HFFc6 (cell line): ENCODE measurements at places on chromosomes 13 and 19.

DNA sequence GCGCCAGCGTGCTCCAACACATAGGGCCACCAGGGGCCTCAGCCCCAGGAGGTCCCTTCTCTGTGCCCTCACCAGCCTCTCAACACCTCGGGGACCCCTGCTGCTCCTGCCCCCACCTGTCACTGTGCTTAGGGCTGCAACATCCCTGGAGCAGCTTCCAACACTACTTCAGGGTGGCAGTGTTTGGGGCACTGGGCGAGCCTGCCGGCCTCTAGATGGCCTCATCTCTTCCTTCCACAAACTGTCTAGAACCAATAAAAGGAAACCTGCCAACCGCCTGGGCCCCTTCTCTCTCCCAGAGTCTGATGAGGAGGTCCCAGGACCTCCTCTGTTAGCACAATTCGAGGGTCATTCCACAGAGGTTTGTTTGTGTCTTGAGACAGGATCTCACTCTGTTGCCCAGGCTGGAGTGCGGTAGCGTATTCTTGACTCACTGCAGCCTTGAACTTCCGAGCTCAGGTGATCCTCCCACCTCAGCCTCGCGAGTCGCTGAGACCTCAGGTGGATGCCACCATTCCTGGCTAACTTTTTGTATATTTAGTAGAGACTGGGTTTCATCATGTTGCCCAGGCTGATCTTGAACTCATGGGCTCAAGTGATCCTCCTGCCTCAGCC, 10.1 kb upstream of the SHD start:
- no peak for DNase-seq

DNA sequence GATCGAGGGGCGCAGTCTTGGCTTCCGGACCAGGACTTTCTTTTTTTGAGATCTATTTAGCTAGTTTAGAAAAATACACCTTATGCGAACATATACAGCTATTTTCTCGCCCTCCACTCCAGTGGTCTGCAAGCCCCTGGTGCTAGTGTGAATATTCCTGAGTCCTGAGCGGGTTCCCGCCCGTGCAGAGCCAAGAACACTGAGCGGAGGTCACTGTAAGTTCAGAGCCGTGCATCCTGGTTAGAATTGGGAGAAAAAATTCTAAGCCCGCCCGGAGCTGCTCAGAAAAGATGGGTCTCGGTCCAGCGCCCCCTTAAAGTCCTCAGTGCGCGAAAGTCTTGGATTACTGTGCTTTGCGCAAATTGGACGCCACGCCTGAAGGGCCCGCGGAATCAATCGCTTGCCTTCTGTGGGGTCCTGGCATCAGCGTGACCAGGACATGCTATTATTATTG, 117.7 kb downstream of the KCNRG start:
- DNase-seq, result no peak

GRCh38 chr19:45667620-45668341, at the start of gene GIPR:
Gene GIPR (plus strand): TSS chr19:45668221. CDS start chr19:45669521, 1,300 bp downstream.
- DNase-seq, result peak; percentile 53

GRCh38 chr13:110877737-110878258, 37.1 kb downstream of the ANKRD10 start:
- DNase-seq, result no peak

GRCh38 chr19:38095411-38096308, 128.4 kb downstream of the DPF1 start:
- DNase-seq, result peak; percentile 61

DNA sequence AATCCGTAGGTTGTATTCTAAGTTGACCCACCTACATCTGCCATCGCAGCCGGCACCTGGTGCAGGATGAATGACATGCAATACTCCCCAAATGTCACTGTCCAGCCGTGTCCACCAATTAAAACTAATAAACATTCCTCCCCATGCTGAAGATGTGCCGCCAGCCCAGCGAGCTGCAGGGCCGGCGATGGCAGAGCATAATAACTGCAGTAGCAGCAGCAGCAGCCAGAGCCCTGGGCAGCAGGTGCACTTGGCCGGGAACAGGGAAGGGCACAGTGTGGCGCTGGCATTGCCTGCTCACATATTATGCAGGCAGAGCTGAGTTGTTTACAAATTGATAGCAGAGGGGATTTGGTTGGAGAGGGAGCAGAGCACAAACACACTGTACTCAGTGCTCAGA, 754.9 kb downstream of the OLFM4 start:
- DNase-seq, result no peak

GRCh38 chr19:16890461-16891184, 1.8 kb downstream of the F2RL3 start:
- no peak for DNase-seq

DNA sequence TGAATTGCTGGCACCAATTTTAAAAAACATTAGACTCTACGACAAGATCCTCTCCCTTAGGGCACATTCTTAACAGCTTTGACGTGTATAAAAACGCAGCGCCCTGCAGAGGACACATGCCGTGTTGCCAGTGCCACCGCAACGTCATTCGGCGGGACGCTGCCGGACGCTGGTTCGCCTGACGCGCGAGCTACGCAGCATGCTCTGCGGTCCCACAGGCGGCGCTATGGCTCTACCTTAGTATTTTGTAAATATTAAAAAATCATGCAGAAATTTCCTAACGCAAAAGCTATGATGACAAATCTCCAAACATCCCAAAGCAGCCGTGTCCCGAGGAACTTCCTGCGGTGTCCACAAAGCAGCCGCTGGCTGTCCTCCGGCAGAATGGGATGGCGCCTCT, 4.2 kb upstream of the ADPRHL1 start:
- no peak for DNase-seq

DNA sequence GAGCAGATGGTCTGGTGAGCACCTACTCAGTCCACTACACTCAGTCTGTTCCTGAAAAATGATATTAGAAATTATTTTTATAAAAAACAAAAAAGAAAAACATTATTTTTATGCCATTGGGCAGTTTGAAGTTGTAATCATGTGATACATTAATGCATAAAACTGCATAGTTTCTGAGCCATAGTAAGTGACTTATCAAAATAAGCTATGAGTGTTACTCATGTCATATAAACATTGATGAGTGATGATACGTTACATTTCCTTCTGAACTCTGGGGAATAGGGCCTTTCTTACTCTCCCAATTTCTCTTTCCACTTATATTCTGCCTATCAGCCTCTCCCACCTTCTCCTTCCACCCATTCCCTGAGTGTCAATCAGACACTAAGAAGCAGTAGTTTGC, 8.9 kb downstream of the ZNF805 start:
- DNase-seq, result no peak
